Right ventricle myocardium superior (tissue), 1 donor: ENCODE measurements at places on chromosomes 7 and 10. TPM values are rescaled to one million over a fixed set of nuclear protein-coding genes. Genes with fewer than 3 reads are reported as not detected.

Gene WAPL
- total RNA-seq = 19.7 TPM

Gene KCP
- 0.11 TPM for total RNA-seq

Gene CCDC172
- total RNA-seq = not detected

DNA sequence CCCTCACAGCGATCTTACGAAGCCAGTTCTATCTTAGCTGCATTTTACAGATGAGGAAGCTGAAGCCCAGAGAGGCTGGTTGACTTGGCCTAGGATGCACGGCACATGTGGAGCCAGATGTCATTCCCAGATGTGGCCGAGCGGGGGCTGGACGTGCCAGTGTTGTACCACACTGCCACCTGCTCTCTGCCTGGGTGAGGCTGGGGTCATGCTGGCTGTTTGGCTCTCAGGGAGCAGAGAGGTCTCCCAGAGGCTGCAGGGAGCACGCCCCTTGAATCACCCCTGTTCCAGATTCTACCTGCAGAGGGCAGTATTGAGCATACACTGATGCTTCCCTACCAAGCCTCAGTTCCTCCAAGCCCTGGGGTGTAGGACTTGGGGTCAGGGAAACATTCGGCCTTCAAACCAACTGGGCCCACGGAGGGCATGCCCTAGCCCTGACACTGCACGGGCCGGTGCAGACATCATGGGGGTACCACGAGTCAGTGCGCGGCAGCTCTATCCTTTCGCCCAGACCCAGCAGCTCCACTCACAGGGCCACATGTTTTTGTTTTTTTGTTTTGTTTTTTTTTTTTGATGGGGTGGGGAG lies 3.8 kb upstream of the GTF2IRD1 start:
- DNase-seq = peak; percentile 49

- DNase-seq = no peak
Measured at GRCh38 chr10:77801474-77802161, 124.9 kb downstream of the DLG5 start.

DNA sequence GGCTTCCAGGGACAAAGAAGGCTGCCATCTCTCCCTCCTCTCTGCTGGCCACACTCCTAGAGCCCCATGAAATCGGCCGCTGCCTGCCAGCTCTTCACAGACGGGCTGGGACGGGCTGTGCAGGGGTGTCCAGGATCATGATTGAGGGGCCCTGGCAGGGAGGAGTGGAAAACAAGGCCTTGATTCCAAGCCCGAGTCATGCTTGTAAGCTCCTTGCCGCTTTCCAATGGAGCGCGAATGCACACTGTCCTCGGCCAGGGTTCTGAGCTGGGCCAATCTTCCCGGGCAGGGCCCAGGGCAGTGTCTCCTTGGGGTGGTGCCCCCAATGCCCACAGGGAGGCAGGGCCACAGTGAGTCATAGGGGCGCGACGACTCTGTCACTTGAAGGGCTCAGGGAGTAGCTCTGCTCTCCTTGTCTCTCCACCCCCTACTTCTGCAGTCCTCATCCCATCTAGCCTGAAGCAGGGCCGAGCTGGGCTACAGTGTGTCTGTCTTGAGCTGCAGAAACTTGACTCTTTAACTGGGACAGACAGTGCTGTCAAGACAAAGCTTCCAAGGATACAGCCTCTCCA lies 186.2 kb upstream of the SVIL start:
- DNase-seq = no peak
